ENCODE measurements at places on chromosomes 3 and 15.

DNA sequence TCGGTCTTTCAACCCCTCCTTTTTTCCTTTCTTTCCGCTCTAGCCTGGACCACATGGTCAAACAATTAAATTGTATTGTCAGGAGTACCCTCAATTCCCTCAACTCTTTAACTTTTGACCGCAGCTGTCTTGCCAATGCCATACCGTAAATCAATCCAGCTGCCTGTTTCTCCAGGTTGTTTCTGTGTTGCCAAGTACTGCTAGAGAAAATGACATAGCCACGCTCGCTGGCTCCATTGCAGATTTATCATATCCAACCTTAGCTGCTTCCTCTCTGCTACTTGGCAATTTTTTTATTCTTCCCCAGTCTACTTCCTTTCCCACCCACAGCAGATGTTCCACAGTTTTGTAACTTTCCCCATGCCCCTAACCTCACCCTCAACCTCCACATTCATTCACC is 60.0 kb downstream of the ZNF385D start:
- DNase-seq = no peak

GRCh38 chr15:31024979-31025378 is 33.6 kb upstream of the MTMR10 start:
- no peak for DNase-seq

- DNase-seq = no peak
Measured at GRCh38 chr15:98952381-98952803, 55.2 kb downstream of the PGPEP1L start.

GRCh38 chr3:188122571-188123169 is 31.3 kb upstream of the LPP start:
- DNase-seq = no peak

GRCh38 chr3:48619541-48620524 is 1.7 kb downstream of the TMEM89 start:
- no peak for DNase-seq
